ENCODE measurements at places on chromosomes 16 and 17.

GRCh38 chr16:85746460-85747215, 4.3 kb downstream of the C16orf74 start:
- DNase-seq, result no peak

GRCh38 chr16:83095941-83096692, 469.3 kb downstream of the CDH13 start:
- no peak for DNase-seq

DNA sequence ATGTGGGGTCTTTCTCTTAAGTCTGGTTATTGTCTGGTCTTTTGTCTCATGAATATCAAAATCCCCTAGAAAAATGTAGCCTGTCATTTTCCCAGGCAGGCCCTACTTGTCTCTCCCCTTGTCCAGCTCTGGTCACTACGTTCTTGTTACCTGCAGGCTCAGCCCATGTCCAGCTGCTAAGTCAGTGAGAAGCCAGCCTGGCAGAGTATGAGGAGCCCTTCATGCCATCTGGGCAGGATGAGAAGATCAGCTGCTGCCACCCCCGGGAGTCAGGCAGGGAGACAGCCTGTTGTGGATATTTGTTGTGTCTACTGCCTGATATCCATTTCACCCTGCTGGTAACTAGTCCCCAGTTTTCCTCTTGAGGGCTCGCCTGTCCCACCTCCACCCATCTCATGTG, 88.9 kb downstream of the ASIC2 start:
- no peak for DNase-seq

DNA sequence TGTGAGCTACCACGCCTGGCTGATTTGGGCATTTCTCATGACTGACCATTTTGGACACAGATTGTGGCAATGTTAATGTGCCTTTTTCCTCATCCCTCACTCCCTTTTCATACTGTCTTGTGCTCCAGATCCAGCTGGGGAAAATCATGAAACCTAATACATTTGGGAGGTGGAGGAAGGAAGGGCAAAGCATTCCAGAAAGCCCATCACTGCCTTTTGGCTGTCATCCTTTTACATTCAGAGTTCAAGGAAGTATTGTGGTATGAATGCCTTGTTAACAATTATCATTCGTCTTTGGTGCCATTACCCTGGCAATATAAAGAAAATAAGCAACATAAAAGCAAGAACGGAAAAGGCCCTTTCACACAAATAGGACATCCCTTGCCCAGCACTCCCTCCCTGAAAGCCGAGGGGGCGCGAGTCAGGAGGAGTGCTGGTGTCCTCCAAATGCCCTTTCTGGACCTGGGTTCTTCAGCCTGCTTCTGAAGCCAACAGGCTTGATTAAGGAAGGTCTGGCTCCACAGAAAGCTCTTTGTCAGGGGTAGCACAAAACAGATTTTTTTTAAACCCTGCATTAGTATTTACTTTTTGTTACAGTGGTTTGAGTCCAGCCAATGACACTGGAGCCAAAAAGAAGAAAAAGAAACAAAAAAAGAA, 20.1 kb downstream of the NMT1 start:
- no peak for DNase-seq

- DNase-seq, result no peak
Observed at GRCh38 chr16:83472776-83473501, 334.8 kb upstream of the HSBP1 start.

- DNase-seq, result no peak
Observed at GRCh38 chr16:88375996-88376834, 6.5 kb upstream of the ZNF469 start.

GRCh38 chr16:80803339-80804055, 901 bp downstream of the CDYL2 start:
- no peak for DNase-seq

- DNase-seq, result no peak
Observed at GRCh38 chr17:42177684-42178083, 3.3 kb downstream of the KCNH4 start.

- no peak for DNase-seq
Observed at GRCh38 chr17:35164716-35165115, 17.1 kb downstream of the UNC45B start.

DNA sequence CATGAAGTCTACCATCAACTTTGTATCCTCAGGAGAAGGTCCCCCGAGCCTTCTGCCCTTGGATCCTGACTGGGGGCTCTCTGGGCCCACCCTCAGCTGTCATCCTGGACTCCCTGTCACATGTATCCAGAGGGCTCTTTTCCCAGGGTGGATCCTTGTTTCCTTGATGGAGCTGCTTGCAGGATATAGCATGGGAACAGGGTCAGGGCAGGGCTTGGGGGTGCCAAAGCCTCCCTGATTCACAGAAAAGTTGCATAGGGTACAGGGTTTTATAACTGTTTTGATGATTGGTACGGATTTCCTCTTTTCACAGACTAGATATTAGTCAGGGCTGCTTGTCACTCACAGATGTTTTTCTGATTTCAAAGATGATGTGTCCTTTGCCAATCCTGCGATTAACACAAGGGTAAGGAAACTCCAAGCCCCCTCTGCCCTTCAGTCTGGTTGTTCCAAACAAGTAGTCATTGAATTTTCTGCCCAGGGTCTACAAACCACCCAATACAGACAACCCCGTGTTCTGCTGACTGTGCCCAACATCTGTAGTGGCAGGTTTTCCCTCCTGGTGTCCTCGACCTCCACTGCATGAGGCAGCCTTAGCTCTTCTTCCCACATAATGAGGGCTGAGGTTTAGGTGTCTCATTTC, 20.6 kb upstream of the SLC35G3 start:
- DNase-seq, result no peak

GRCh38 chr17:27354051-27354490, 60.2 kb downstream of the WSB1 start:
- no peak for DNase-seq

DNA sequence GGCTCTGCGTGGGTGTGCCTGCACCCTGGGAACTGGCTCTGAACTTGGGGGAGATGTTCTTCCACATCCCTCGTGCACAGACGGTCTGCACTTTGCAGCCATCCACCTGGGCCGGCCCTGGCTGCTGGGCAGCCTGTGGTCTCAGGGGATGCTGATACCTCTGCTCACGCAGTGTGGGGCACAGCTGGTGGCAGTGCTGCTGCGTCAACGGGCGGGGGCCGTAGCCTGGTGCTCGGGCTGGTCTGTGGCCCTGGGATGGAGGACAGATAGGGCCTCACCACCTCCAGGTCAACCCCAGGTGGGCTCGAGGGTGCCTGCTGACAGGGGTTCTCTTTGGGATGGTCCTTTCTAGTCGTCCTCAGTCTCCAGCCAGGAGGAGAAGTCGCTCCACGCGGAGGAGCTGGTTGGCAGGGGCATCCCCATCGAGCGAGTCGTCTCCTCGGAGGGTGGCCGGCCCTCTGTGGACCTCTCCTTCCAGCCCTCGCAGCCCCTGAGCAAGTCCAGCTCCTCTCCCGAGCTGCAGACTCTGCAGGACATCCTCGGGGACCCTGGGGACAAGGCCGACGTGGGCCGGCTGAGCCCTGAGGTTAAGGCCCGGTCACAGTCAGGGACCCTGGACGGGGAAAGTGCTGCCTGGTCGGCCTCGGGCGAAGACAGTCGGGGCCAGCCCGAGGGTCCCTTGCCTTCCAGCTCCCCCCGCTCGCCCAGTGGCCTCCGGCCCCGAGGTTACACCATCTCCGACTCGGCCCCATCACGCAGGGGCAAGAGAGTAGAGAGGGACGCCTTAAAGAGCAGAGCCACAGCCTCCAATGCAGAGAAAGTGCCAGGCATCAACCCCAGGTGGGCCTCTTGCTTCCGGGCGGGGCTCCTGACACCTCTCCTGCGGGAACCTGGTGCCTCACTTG, 36.3 kb downstream of the TSC2 start:
- DNase-seq, result no peak

GRCh38 chr17:35376245-35376644, 2.8 kb upstream of the SLFN11 start:
- no peak for DNase-seq

GRCh38 chr17:14199601-14200000, 37.1 kb downstream of the CDRT15 start:
- no peak for DNase-seq

DNA sequence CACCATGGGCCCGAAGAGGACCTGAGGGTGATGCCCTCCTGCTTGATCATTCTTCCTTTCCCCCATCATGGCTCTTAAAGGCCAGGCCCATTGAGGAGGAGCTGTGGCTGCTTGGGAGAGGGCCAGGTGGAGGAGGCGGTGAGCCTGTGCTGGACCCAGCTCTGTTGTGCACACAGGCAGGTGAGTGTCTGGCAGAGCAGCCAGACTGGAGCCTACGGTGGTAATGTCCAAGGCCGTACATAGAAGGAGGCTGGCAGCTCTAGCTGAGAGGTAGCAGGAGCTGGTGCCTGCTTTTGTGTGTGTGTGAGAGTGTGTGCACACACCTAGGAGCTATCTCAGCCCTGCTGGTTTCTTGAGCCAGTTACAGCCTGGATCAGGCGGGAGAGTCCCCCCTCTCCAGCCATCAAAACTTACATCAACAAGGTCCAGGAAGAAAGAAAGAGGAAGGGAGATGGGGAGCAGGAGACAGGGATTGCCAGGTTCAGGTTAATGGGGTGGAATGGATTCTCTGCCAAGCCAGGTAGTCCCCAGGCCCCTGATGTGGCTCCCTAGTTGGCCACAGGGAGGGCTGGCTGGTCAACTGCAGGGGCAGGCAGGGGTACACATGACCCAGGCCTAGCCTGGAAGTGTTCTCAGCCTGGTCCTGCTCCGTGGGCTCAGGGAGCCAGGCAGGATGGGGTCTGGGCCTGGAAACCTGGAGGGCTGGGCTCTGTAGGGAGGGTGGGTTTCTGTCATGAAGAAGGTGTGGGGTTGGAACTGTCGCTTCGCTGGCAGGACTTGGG, 107.1 kb downstream of the RAP1GAP2 start:
- DNase-seq, result no peak

DNA sequence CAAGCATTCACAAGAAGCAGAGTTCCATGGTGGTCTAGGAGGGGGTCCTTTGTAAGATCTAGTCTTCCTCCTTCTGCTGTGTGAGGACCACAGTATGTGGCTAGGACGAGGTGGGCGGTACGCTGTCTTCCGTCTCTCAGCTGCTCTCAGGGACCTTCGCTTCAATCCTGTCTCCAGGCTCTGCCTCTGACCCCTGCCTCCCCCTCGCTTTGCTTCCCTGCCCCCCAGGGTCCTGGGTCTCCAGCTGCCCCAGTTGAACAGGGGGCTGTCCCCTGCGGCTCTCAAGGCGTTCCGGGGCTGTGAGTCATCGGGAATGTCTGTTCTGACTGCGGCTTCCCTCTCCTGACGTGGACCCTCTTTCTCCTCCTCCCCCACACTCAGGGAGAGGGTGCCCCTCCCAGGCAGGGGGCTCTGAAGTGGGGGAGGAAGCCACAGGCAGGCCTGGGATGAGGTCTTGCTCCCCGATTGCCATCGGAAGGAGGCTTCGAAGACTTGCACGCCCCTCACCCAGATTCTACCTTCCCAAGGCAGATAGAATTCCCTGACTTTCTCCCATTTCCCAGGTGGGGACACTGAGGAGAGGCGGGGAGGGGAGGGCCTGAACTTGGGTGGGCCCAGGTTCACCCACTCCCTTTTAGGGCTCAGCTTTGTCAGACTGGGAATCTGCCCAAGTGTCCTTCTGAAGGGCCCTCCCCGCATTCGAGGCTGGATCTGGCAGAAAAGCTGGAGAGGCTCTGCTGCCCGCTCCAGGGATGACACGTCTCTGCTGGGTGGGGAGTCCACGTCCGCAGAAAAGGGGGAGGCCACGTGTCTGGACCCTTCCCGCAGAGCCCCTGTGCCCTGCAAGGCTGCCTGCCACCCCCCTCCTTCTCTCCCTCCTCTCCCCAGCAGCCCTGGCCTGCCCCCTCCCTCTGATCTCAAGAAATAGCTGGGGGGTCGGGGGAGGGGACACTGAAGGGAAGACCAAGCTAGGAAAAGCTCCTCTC, 9.1 kb upstream of the COL1A1 start:
- no peak for DNase-seq

Measured in stimulated activated CD4-positive, alpha-beta T cell treated with anti-CD3 and anti-CD28 coated beads, Interleukin-12 subunit alpha, Interleukin-12 subunit beta, amount 100 ng/mL, for 24 hours (primary cell).